ENCODE measurements at places on chromosomes 13 and 19.

- no peak for DNase-seq
Observed at GRCh38 chr13:110231348-110232047, 75.5 kb downstream of the COL4A1 start.

DNA sequence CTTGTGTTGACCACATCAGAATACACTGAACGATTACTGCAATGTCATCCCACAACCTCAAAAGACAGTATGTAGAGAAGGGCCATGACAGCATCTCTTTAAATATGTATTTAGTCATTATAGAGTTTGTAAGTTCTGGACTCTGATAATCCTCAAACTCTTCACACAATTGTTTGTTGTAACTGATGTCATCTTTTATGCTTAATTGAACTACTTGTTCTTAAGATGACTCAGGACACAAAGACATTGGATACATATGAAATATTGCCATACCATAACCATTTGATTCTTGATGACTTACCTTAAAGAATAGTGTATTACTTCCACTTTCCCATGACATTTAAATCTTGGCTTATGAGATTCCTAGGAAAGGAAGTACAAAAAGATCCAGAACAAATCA, 347.6 kb downstream of the KLF5 start:
- DNase-seq = no peak

GRCh38 chr13:92320323-92320722, 906.3 kb upstream of the GPC6 start:
- DNase-seq = no peak

DNA sequence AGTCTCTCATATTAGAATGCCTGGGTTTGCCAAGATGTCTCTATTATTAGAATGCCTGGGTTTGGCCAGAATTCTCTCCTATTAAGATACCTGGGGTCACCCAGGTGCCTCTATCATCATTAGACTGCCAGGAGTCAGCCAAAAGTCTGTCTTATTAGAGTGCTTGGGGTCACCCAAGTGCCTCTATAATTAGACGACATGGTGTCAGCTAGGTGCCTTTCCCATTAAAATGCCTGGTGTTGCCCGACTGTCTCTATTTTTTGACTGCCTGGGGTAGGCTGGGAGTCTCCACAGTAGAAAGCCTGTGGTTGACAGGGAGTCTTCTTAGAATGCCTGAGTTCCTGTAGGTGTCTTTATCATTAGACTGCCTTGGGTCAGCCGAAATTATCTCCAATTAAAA, 1536.6 kb downstream of the UQCRFS1 start:
- no peak for DNase-seq

DNA sequence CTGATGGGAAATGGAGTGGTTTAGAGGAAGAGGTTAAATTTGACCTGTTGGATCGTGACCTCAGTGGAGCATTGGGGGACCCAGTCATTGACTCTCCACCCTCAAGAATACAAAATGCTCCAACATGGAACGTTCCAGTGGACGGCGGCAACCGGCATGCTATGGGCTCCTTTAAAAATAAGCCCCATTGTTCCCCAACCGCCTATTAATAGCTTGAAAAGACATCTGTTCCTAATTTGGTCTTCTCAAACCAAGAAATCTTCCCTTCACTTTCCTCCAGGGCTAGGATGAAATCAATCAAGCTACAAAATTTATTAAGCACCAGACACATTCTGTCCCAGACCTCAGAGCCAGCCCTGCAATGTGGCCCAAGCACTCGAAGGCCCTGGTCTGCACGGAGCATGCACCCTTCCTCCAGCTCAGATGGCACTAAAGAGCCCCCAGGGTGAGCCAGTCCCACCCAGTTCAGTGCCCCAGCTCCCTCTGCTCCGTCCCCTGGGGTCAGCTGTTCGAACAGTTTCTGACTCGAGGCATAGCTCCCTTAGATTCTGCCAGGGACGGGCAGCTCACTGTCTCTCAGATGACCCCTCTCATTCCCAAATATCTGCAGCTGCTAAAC, 22.5 kb upstream of the VSTM2B start:
- no peak for DNase-seq

DNA sequence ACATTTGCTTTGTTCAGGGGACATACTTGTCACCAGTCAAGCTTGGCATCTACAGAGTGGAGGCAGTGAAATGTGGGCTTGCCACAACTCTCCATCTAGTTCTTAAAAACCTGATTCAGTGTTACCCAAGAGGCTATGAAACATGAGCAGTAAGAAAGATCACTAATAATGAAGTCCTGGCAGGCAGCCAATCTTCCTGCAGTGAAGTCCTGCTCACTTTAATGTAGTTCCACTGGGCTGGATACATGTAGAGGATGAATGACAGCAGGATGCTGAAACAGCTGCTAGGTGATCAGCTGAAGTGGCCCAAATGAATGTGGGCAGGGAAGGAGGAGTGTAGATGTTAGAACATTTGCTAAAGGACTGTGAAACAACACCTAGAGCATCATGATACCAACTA, 1213.1 kb downstream of the OLFM4 start:
- no peak for DNase-seq

DNA sequence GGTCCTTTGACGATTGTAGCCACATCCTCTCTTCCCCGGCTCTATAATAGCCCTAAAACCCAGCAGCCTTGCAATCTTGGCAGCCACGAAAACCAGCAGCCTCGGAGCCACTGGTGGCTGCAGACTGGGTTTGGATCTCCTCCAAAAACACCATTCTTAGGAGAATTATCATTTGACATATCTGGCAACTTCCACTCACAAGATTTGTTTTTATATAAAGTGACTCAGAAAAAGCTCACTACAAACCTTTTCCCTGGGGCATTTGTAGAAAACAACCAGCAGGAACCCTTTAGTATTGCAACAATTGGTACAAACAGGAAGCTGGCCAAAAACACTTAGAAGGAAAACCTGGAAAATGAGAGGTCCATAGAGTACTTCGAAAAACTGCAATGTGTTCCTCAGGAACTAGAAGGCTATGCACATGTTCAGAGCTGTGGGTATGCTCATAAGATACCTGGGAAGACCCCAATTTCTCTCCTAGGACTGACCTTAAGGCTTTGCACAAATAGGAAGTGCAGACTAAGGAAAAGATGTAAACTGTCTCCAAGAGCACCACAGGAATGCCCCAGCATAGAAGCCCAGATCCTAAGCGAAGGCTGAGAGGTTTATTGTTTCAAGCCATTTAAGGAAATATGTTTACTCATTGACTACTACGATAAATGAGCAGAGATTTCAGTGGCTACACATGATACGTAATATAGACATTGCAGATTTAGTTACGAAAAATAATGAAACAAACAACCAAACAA, 71.2 kb downstream of the MYO16 start:
- DNase-seq = peak; percentile 60

All from mesenchymal stem cell (in vitro differentiated cells and primary cell).